Activated CD8-positive, alpha-beta memory T cell treated with anti-CD3 and anti-CD28 coated beads, Interleukin-2, amount 50 U/mL, for 4 hours (primary cell): ENCODE measurements at places on chromosomes 16 and 17.

DNA sequence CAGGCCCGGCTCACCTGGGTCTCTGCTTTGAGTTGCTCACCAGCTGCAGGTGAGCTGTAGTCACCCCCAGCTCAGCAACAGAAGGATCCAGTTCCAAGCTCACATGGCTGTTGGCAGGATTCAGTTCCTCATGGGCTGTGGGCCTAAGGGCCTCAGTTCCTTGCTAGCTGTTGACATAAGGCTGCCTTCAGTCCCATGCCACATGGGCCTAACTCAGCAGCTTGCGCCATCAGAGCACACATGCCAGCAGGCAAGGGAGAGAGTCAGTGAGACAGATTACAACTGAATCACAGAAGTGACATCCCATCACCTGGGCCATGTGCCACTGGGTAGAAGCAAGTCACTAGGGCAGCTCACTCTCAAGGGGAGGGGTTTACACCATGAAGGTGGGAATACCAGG, 24.7 kb downstream of the PSMD7 start:
- no peak for DNase-seq

DNA sequence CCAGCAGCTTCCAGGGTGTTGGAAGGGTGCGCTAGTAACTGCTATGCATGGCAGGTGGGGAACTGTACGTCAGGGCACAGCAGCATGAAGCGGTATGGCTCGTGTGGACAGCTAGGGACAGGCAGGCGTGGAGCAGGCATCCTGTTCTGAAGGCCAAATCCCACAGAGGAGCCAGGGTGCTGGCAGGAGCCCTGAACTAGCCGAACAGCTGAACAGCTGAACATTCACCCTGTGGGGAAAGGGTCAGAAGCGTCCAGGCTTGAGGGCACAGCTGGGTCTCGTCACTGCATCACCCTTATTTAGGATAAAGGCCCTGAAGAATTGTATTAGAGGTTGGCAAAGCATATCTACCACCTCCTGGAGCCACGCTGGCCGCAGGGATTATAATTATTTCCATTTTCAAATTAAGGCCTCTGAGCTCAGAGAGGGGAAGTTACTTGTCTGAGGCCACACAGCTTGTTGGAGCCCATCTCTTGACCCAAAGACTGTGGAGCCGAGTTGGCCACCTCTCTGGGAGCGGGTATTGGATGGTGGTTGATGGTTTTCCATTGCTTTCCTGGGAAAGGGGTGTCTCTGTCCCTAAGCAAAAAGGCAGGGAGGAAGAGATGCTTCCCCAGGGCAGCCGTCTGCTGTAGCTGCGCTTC, 3.3 kb upstream of the STH start:
- no peak for DNase-seq

DNA sequence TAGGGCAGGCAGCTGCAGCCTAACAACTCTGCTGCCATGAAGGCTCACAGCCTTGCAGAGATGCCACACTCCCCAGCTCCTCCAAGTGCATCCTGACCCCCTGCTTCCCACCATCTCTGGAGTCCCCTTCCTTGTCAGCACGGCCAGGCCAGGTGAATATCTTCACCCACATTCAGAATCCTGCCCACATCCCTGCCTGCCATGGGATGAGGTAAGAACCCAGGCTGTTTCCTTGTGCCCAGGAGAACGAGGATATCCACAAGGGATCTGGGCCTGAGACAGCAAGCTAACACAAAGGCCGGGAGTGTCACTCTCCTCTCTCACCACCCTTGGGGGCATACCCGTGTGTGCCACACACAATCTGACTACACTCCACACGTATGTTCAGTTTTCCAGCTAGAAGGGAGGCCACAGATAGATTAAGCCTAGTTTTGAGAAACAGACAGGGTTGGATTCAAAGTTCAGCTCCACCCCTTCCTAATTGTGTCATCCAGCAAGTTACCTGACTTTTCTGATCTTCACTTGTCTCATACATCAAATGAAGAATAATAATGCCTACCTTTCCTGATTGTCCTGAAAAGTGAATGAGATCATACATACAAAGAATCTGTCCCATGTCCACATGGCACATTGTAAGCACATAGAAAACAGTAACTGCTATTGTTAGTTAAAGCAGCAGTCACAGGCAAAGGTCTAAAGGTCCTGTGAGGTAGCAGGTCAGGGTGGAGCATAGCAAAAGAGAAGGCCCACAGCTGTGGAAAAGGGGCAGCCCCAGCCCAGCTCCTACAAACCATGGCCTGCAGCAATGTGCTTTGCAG, 17.4 kb upstream of the SUPT4H1 start:
- no peak for DNase-seq

DNA sequence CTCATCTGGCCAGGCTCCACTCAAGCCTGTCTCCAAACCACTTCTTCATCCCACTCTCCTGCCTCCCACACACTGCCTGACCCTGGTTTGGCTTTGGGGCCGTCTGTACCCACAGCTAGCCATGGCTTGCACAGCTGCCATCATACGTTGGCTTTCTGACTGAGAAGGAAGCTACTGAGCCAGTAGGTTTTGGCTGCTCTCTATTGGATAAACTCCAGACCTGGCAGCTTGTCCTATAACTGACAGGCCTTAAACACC, 3.9 kb downstream of the MIF4GD start:
- no peak for DNase-seq

- no peak for DNase-seq
Observed at GRCh38 chr17:44556166-44556831, 985 bp upstream of the FZD2 start.

DNA sequence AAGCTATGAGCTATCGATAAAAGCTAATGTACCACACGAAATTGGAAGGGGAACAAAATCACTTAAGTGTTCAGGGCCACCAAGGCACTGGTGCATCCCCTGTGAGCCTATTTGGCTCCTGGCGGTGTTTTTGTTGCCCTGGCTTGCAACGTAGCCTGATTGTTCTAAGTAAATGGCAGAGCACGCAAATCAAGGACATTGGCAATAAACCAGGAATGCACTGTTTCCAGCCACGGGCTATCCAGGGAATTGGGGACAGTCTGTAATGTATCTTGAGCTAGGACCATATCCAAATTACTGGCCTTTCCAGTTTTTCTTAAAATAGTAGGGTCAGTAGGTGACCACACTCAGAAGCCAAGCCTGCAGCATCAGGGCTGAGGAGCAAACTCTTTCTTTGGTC, 734.0 kb downstream of the MAF start:
- DNase-seq: no peak

DNA sequence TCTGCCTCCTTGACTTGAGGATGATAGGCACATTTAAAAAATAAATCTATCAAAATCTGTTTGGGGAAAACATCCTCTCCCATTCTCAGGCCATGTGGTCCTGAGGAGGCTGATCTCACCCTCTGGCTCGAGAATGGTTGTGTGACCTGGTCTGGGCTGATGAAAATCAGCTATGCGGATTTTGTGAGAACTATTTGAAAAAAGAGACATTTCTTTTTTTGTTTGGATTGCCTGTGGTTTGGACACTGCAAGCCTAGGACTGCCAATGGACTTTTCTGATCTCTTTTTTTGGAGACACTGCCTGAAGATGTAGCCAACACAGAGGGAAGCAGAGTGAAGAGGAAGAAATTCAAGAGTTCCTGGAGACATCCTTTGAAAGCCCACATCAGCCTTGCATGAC, 145.9 kb downstream of the HS3ST3B1 start:
- no peak for DNase-seq

DNA sequence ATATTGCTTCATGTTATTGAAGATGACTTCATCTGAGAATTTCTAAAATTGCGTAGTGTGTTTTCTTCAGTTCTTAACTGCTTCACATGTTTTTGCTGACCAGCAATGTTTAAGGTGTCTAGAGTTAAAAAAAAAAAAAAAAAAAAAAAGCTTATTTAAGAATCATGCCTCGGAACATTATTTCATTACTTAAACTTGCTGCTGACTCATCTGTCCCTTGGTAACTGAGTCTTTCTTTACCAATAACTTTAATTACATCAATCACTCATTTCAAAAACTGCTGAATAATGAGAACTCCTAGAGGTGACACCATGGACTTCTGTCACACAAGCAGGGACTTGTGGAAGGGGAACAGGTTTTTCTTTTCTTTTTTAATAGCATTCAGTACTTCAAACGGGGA, 16.2 kb downstream of the IRX5 start:
- no peak for DNase-seq

DNA sequence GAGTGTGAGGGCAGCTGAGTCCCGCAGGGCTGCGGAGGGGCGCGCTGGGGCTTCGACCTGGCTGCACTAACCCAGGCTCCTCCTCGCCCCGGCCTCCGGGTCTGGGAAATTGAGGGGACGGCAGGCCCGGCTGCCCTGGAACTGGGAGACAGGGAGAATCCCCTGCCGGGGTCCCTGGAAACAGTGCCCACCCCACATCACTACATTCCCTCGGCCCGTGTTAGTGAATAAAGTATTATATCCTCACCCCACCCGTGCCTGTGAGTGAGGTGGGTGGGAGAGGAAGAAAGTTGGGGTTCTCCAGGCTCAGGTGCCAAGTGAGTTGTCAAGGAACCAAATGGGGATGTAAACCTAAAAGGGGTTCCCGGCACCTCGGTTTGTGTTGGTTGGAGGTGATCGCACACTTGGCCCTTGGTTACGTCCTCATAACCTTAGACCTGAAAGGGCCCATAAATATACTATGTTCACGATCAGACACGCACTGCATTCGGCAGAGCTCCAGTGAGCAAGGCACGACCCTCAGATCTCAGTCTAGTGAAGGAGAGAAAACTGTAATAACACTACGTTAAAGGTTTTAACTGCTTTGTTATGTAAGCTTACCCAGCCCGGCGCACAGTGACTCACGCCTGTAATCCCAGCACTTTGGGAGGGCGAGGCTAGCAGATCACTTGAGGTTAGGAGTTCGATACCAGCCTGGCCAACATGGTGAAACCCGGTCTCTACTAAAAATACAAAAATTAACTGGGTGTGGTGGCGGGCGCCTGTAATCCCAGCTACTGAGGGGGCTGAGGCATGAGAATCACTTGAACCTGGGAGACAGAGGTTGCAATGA, 11.2 kb downstream of the ZNF771 start:
- no peak for DNase-seq

DNA sequence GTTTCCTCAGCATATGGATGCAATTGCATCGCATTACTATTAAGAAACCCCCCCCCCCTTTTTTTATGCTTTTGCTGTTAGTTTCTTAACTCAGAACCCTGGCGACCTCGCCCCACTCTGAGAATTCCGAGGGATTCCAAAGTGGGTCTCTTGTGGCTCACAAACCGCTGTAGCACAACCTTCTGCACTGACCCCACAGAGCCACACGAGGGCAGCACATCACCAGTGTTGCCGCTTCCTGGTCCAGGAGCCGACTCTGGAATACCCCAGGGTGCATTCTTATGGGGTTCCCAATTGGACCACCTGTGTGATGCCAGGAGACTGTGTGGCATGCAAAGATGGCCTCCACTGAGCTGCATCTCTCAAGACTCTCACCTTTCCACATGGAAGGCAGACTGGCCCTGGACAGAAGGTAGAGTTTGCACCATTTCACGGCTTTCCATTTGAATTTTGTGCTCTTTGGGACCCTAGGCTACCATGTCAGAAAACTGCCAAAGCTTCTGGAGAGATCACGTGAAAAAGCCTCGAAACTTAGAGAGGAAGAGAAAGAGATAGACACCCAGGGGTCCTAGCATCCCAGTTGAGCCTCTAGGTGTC, 432.7 kb upstream of the ASIC2 start:
- DNase-seq: no peak

- DNase-seq: no peak
Observed at GRCh38 chr17:297758-298157, 54.8 kb downstream of the RPH3AL start.

GRCh38 chr17:67519801-67520251, 142.7 kb downstream of the PITPNC1 start:
- no peak for DNase-seq

DNA sequence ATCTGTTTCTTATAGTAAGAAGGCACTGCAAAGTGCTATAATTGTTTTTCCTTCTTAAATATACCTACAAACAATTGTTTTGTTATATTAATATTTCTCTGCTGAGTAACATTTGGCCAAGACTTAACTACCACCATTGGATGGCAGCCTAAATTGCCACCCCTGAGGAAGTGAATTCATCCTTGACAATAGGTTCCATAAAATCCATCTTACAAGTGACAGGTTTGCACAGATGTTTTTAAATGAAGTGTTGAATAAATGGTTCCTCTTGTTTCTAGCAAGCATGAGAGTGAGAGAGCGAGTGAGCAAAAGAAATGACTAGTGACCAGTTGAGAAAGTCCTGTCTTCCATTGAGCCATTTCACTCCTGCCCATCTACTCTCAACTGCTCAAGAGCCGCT, 8.3 kb upstream of the MPHOSPH6 start:
- no peak for DNase-seq

DNA sequence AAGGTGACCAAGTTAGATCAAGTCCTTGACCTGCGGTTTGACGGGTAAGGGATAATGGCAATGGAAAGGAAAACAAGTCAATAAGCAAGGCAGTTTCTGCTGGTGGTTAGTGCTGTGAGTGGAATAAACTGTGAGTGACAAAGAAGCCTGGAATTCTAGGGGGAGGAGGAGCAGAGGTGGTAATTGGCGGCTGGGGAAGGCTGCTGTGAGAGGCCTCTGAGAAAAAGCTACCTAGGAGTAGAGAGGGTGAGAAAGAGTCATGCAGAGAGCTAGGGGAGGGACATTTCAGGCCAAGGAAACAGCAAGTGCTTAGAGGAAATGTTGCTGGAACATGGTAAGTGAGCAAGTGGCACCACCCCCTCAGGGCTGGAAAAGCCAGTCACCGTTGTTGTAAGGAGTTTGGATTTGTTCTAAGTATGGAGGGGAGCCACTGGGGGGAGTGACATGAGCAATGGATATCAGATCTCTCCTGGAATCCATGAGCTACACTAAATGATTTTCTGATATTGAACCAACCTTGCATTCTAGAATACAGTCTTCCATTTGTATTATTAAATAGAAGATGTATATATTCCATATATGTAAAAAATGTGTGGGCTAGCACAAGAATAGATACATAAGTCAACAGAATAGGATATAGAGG, 6.7 kb downstream of the NLRC3 start:
- no peak for DNase-seq

DNA sequence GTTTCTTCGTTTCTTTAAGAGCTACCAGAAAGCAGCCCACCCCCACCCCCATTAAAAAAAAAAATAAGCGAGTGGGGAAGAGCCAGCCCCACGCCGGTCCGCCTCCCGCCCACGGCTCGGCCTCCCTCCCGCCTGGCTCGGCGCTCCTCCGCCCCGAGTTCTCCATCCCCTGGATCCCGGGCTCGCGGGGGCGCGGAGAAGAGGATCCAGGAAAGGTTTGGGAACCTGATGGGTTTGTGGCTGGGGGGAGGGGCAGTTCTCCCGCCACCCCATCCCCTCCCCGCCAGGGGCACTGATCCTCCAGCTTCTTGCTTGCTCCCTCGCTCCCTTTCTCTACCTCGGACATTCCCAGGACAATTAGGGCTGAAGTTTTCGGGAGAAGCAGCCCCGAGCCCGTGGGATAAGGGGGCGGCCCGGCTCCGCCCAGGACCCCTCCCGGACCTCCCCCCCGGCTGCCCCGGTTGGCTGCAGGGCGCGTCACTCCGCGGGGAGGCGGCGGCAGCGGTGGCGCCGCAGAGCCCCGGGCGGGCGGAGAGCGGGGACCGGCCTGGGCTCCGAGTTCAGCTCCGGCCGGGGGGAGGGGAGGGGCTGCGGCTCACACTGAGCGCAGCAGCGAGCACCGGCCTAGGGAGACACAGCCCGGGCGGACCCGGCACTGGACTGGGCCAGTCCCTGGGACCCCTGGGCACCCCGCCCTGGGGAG, 1.0 kb upstream of the SALL1 start:
- DNase-seq: no peak
